ENCODE measurements at places on chromosomes 6 and 20.

DNA sequence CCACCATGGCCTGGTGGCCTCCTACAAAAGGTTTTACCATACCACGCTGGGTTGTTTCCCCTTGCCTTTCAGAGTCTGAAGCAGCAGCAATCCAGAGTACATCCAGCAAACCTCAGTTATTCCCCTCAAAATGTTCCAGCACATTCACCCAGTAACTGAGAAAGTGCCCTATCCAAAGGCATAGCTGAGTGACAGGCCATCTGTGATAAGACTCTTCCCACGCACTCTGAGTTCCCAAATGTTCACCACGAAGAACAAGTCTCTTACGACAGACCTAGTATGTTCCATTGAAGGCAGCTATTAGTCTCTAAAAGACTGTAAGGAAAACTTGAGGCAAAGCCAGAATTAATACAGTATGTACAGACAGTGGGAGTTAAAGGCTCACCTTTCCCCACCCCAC lies 31.6 kb upstream of the C20orf144 start:
- DNase-seq, result no peak

- DNase-seq, result no peak
Observed at GRCh38 chr6:147060636-147061035, 143.6 kb upstream of the STXBP5 start.

DNA sequence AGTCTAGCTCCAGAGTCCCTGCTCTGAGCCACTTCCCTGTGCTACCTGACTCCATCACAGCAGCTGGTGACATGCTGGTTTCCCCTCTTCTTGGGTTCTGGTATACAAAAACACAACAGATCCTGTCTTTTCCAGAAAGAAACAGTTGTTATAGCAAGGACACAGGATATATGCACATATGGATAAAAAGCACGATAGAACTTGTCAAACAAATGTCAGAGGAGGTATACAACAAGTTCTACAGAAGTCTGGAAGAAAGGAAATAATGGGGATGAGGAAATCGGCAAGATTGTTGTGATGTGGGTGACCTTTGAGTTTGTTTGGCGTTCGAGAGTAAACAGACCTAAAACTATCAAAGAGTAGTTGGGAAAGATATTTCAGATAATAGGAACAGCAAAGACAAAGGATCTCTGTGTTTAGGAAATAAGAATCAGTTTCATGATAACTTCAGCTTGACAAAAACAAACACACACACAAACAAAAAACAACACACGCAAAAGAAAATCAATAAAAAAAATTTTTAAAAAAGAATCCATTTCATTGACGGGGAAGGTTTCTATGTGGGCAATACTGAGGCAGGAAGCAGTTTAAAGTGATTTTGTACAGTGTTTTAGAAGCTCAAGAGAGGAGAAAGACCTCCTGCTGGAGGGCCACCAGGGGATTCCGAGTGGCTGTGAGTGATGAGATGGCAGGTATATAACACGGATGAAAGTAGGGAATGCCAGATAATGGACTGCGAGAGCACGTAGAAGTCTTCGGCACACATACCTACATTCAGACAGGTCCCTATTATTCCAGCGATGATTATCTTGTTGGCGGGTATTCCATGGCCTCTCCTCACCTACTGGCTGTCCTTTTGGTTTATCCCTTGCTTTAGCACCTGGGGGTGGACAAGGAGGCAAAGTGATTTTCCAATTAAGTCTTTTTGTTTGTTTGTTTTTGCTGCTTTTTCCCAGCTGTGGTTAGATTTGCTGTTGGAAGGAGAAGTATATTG lies 174.9 kb downstream of the HS3ST5 start:
- no peak for DNase-seq

DNA sequence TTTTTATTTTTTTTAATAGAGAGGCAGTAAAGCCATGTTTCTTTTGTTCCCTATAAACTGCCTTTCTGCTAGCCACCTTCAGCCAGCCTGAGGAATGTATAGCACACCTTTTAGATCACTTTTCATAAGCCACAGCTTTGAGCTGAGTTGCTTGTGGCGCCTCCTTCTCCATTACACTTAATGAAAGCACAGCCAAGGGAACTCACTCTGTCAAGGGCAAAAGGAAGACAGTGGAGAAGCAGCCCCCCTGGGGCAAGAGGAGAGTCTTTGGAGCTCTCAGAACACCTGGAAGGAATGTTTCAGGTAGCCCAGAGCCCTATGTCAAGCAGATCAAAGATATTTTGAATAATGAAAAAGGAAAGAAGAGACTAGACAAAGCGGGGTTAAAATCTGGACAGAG lies 235.1 kb downstream of the CLIC5 start:
- no peak for DNase-seq

DNA sequence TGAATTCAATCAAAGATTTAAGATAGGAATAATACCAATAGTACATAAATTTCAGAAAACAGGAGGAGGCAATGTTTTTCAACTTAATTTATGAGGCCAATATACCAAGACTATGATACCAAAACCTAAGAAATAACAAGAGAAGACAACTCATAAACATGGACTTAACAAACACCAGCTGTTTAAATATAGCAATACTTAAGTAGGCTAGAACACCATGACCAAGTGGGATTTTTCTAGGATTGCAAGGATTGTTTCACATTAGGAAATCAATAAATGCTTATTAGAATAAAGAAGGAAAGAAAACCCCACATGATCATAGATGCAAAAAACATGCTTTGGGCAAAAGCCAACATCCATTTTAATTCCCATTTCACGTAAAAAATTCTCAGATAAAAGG lies 355.1 kb downstream of the EPM2A start:
- no peak for DNase-seq

- no peak for DNase-seq
Observed at GRCh38 chr6:105113422-105113821, 66.4 kb downstream of the POPDC3 start.

GRCh38 chr20:49633643-49634042 lies 65.7 kb upstream of the PTGIS start:
- no peak for DNase-seq

GRCh38 chr6:110999634-111000270 lies 17.9 kb downstream of the RPF2 start:
- no peak for DNase-seq

DNA sequence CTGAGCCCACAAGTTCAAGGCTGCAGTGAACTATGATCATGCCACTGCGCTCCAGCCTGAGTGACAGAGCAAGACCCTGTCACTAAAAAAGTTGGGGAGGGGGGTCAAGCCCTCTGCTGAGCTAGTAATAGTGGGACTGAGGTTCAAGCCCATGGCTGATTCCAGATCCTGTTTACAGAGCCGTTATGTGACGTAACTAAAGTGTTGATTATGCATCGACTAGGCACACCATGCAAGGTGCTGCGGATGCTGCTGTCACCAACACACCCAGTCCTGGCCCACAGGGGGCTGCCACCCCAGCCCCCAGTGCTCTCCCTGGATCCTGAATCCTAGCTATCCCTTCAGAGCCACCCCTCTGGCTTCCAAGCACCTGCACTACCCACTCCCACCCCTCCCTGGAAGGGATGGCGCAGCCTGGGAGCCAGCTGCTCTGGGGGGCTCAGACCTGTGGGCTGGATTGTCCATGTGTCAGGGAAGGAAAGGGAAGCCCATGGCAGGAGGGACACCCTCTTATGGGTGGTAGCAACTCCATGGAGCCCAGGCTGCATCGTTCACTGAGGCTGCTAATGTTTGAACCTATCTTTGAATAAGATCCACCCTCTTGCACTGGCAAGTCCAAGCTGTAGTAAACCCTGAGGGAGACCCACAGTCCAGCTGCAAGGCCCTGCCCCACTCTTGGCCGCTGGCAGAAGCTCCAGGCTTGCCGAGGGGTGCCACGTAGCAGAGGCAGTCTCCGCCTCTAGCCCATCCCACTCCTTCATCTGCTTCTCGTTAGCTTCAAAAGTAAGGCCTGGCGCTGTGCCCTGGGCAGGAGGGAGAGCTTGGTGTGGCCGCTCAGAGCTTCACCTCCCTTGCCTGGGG lies 95.0 kb downstream of the SNX5 start:
- peak; percentile 82 for DNase-seq

DNA sequence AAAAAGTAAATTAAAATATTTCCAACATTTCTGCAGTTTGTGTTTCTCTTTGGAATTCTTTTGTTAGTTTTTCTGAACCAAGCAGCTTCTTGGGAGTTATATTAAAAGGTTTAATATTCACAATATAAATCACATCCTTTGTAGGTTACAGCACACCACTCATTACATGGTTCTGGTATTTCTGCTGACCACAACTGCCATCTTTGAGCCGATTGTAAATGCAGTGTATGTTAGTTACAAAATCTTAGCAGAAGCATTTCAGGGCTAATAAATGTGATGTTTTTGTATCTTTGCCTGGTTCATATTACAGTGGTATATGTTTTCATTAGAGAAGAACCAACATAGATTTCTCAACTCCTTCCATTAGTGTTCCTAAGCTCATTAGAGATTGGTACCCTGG lies 19.1 kb upstream of the TSHZ2 start:
- DNase-seq, result no peak

- no peak for DNase-seq
Observed at GRCh38 chr20:53028337-53029007, 56.3 kb downstream of the TSHZ2 start.
